HTR-8/SVneo (cell line): ENCODE measurements at places on chromosomes 3 and 15.

- DNase-seq: no peak
Observed at GRCh38 chr3:69774029-69774428, 34.8 kb downstream of the MITF start.

GRCh38 chr3:110139048-110139447, 801.7 kb upstream of the DPPA4 start:
- DNase-seq: no peak

- DNase-seq: peak; percentile 83
Observed at GRCh38 chr15:100721758-100722550, 119.6 kb downstream of the ASB7 start.

- DNase-seq: peak; percentile 23
Observed at GRCh38 chr3:101203411-101203810, 117.0 kb downstream of the IMPG2 start.

GRCh38 chr3:52270252-52270754, 8.1 kb downstream of the WDR82 start:
- no peak for DNase-seq

DNA sequence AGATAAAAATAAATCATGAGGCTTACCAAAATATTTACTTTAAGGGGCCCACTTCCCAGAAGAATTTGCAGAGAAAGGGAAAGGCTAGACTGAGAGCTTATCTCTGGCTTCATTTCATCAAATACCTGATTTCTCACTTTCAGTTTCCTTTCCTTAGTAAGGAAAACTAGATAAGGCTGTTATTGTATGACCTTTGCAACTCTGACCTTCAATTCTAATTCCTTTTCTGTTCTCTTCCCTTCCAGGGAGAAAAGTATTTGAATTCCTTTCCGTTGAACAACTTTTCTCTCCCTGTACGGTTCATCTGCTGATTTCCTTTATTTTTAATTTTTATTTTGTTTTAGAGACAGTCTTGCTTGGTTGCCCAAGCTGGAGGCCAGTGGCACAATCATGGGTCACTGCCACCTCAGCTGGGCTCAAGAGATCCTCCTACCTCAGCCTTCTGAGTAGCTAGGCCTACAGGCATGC, 7.1 kb upstream of the PXK start:
- DNase-seq: no peak

GRCh38 chr3:86787091-86787490, 203.9 kb downstream of the VGLL3 start:
- peak; percentile 7 for DNase-seq

- no peak for DNase-seq
Observed at GRCh38 chr15:36323615-36324014, 255.8 kb upstream of the CDIN1 start.

DNA sequence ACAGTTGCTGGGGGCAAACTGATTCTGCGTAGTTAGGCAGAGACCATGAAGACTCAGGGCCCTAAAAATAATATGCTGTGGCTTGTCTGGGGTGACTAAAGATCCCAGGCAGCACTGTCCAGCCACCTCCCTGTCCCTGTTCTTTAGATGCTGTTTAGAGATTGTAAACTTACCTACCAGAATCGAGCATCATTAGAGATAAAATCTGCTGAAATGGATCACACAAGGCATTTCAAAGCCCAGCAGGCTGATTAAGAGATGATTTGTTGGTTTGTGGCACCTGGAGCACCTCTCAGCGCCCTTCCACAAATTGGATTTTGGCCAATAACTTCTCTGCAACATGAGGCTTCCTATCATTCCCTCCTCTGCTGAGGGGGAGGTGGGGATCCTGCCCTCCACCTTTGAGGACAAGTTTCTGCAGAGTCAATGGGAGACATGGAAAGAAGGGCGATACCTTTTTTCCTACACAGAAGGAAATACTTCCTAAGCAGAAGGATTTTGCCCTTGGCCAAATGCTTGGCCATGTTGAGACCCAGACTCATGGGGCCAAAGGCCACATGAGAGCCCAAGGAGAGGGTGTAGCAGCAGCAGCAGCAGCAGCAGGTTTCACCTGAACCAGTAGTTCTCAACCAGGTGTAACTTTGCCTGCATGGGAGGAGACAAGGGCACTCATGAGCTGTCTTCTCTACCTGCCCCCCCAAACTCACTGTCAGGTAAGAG, 37.5 kb downstream of the SEMA5B start:
- no peak for DNase-seq

DNA sequence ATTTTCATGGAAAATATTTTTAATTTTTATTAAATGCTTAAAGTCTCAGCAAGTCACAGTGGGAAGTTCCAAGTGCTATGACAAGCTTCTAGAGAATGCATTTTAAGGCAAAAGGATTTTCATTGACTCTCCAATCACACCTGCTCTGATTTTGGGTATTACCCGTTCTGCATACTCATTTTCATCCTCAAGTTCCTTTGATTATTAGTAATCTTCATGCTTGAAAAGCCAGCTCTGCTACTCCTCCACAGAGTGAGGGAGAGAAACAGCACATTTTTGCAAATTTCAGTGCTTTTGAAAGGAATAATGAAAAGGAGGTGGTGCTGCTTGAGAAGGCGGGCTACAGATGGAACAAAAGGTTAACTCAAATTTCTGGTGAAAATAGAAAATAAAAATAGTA, 450.7 kb downstream of the NSUN3 start:
- no peak for DNase-seq

- no peak for DNase-seq
Observed at GRCh38 chr15:68210409-68210756, 5.3 kb upstream of the CALML4 start.

DNA sequence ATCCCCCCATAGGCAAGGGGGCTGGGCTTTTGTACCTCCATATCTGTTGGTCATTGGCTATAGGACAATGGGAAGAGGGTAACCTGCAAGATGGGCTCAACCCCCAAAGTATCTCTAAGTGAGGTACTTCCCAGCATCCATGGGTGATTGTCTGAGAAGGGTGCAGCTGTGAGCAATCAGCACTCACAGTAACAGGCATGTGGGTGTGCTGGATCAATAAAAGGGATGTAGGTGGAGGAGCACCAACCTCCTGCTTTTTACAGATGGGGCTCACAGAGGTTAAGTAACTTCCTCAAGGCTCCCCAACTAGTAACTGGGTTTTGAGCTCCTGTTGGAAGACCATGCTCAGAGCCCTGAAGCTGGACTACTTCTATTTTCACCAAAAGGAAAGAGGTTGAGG, 26.4 kb upstream of the FAM107A start:
- no peak for DNase-seq

DNA sequence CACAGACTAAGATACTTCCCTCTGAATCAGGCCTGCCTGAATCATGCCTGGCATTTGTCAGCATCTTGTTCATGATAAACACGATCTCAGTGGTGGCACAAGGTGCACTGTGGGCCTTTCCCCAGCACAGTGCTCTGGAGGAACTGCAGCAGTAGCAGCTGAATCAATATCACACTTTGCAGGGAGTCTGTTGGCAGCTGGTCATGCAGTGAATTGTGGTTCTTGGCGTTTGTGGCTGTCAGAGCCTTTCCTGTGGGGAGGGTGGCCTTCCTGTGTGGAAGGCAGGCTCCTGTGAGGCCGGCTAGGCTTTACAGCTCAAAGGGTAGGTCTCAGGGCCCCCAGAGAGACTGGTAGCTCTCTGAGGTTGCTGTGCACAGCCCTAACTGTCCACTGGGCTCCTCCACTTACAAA, 54.4 kb upstream of the TLE3 start:
- no peak for DNase-seq

GRCh38 chr3:105348307-105348706, 18.4 kb upstream of the ALCAM start:
- no peak for DNase-seq

DNA sequence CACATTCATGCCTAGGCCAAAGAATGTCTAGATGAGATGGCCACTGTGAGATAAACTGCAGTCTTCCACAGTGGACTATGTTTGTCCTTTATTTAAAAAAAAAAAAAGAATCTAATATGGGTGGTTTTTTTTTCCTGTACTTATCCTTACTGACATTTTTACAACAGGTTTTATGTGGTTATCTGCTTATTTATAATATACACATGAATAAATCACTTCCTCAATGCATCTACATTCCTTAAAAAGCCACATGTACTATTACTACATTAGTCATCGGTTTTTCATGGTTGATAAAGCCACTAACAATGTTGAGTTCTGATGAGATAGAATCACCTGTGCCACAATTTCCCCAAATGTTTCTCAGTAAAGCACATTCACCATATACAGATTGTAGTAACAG, 341.3 kb upstream of the THBS1 start:
- peak; percentile 14 for DNase-seq
